ENCODE measurements at places on chromosomes 12 and 14.

- no peak for DNase-seq
These were observed 51.4 kb upstream of the GPR132 start for GRCh38 chr14:105116451-105117256.

- DNase-seq: peak; percentile 67
These were observed 14.0 kb upstream of the TBPL2 start for GRCh38 chr14:55454264-55455002.

- DNase-seq: no peak
These were observed 477.9 kb downstream of the APAF1 start for GRCh38 chr12:99122959-99123358.

- DNase-seq: no peak
These were observed 6.8 kb downstream of the IFI27L1 start for GRCh38 chr14:94087891-94088290.

- DNase-seq: no peak
These were observed 1.2 kb upstream of the SRGAP1 start for GRCh38 chr12:63843254-63843720.

DNA sequence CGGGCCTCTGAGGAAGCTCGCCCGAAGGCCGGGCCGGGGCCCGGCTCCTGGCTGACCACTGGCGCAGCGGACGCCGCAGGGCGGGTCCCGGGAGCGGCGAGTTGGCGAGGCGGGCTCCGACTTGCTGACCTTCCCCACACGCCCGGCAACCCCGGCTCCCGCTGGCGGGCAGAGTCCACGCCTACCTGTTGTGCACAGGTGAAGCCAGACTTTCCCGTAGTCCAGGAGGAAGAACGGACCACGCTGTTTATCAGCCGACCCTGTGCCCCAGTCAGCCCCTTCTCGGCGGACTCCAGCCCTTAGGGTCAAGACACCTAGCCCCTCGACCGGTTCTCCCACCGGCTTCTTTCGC lies 407 bp downstream of the HEATR5A start:
- peak; percentile 55 for DNase-seq

DNA sequence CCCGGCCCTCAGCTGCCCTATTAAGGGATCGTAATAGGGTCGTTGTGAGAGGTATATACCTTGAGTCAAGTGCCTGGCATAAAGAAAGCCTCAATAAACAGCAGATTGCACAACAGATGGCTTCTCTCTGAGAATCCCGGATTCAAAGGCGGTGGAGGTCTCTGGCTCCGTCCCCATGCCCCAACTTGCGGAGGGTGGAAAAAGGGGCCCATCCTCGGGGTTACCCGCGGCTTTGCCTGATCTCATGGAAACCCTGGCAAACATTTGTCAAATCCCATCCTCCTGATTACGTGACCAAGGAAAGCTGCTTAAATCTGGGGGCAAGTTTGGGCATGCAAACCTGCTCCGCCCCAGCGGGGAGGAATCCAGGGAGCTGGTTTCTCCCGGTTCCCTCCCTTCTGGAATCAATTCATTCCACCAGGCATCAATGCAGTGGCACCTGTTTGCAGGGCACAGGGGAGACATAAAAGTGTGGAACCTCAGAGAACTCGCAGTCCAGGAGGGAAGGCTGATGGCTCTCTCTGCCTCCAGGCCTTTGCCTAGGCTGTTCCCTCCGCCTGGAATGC lies 12.3 kb downstream of the TRPV4 start:
- DNase-seq: no peak

DNA sequence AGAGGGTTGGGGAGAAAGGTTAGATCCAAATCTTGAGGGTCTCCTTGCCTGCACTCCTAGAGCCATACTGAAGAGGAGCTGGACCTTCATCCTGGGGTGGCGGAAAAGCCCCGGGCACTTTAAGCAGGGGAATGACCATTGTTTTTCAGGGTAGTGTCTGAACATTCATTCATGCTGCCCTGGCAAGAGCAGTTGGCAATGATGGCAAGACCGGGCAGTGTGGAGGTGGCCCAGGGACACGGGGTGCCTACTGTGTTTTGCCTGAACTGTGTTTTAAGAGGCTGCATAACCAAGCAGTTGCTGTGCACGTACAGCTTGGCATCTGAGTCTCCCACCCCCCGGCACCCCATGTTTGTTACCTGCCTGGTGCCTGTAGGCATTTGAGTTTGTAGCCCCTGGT lies 14.7 kb downstream of the TPCN1 start:
- DNase-seq: no peak

DNA sequence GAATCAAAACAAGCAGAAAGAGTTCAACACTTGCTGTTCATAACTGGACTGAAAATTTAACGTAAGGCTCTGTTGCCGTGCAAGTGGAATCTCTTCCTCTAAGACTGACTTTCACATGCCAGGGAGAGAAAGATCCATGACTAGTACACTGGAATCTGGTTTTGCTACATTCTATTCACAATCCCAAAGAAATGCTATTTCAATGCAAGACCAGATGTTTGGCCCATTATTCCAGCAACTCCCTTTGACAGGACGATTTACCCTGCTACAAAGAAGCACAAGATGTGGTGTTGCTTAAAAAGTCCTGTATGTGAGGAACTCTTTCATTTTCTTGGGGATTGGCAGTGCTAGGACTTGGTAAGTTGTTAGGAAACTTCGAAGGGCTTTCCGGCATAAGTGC lies 17.4 kb downstream of the RFC5 start:
- no peak for DNase-seq

GRCh38 chr12:52193991-52194390 lies 2.2 kb upstream of the KRT80 start:
- DNase-seq: peak; percentile 67

GRCh38 chr12:108761226-108761625 lies 29.9 kb upstream of the CORO1C start:
- DNase-seq: no peak

DNA sequence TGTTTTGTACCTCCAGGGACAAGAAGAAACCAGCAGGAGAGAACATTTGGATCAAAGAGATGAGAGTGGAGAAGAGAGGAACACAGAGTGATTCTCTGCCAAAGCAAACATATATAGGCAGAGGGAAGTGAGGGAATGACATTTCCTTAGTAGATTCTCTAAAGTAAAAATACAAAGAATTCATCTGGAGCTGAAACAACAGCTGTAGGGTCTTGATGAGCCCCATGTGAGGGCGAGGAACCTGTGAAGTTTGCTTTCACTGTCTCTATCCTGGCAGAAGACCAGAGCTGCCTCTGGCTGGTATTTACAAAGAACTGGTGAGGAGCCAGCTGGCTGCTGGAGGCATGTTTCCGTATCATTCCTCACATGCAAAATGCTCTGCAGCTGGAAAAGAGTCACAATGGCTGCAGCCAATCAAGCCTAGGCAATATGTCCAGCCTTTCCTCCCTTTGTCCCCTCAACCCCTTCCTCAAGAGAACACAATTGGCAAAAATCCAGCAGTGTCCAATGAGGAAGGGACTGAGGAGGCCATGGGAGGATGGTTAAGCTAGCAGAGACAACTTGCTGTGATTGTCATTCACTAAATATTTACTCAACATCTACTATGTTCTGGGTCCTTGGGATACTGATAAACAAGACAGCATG lies 122.5 kb downstream of the PHLDA1 start:
- peak; percentile 62 for DNase-seq

Data from RPMI8226 (cell line).